ENCODE measurements at places on chromosomes 2 and 18. TPM values are rescaled to one million over a fixed set of nuclear protein-coding genes. Genes with fewer than 3 reads are reported as not detected.
A peak's percentile ranks its signal among the peaks of the same experiment; 100 is the strongest.

DNA sequence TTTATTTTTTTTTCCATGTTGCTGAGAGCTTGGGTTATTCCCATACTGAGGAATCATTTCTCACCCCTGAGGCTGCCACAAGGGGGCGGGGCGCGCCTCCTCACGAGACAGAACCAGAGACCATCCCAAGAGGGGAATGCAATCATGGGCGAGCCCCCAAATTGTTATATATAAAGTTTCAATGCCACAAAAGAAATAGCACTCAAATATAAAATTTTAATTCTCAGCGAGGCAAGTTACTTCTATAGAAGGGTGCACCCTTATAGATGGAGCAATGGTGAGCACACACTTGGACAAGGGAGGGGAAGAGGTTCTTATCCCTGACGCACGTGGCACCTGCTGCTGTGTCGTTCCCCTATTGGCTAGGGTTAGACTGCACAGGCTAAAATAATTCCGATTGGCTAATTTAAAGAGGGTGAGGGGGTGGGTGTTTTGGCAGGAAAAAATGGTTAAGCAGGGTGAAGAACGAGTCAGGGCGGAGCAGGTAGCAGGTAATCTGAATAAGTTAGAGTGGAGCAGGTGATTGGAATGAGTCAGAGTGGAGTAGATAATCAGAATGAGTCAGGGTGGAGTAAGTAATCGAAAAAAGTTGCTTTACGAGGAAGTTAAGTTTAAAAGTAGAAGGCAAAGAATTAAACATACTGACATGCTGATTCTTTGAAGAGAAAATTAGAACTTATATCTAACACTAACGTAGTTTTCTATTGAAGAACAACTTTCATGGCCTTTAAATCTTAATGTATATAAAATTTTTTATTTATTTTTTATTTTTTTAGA lies 177.5 kb downstream of the MTCL1 start:
- no peaks in the 10 kb centered on the region for H3K27me3 ChIP-seq
- H3K27ac ChIP-seq = no peak overlapping the region

GRCh38 chr18:48116873-48117630 lies 186.6 kb upstream of the SMAD2 start:
- H3K36me3 ChIP-seq = no peaks in the 10 kb centered on the region
- DNase-seq = no peak
- H3K4me1 ChIP-seq = no peaks in the 10 kb centered on the region
- no peaks in the 10 kb centered on the region for H3K27me3 ChIP-seq
- H3K27ac ChIP-seq = no peak overlapping the region

GRCh38 chr2:46434851-46435273 lies 44.5 kb upstream of the TMEM247 start:
- no peak overlapping the region for H3K4me3 ChIP-seq
- no peaks in the 10 kb centered on the region for H3K4me1 ChIP-seq
- no peak overlapping the region for H3K27ac ChIP-seq
- H3K36me3 ChIP-seq = no peaks in the 10 kb centered on the region

DNA sequence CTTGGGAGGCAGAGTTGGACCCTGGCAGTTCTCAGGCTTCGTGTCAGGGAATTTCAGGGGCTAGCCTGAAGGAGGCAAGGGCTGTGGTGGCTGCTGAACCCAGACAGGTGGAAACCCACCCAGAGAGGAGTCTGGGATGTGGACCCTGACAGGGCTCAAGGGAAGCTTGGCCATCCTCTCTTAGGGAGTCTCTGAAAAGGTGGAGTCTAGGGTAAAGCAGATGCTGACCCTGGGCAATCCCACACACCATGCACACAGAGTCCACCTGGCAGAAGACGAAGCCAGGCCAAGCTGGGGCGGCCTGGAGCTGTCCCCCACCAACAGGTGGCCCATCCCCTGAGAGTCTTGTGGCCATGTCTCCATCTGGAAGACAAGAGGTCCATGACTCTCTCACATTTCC lies 41.2 kb upstream of the TEX51 start:
- no peaks in the 10 kb centered on the region for H3K36me3 ChIP-seq
- no peak for DNase-seq
- H3K27ac ChIP-seq = no peak overlapping the region
- no peaks in the 10 kb centered on the region for H3K4me1 ChIP-seq
- no peak overlapping the region for H3K4me3 ChIP-seq

DNA sequence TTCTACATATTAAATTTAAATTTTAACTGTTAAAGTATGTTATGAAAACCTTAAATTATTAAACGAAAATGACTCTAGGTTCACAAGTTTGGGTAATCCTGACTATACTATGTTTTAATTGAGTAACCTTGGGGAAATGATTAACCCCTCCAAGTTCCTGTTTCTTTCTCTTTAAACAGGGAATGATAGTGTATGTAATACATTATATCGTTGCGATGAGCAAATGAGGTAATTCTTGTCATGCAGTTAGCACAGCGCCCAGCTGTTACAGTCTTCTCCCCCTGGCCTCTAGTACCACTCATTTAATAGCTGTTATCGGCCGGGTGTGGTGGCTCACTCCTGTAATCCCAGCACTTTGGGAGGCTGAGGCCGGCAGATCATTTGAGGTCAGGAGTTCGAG lies 80.4 kb downstream of the MTA3 start:
- no peak for DNase-seq
- no peak overlapping the region for H3K4me3 ChIP-seq
- no peaks in the 10 kb centered on the region for H3K27me3 ChIP-seq
- peaks cover 31% of the 10 kb centered on the region for H3K4me1 ChIP-seq
- peak overlapping the region; percentile 40 for H3K27ac ChIP-seq

- H3K36me3 ChIP-seq = no peaks in the 10 kb centered on the region
- H3K4me1 ChIP-seq = no peaks in the 10 kb centered on the region
- DNase-seq = peak; percentile 56
- no peak overlapping the region for H3K27ac ChIP-seq
Observed at GRCh38 chr2:192749611-192750200, 555.0 kb upstream of the TMEFF2 start.

- no peaks in the 10 kb centered on the region for H3K36me3 ChIP-seq
- no peak overlapping the region for H3K27ac ChIP-seq
- no peaks in the 10 kb centered on the region for H3K27me3 ChIP-seq
- H3K4me3 ChIP-seq = no peak overlapping the region
- DNase-seq = no peak
Observed at GRCh38 chr2:151097128-151097527, 164.5 kb downstream of the RBM43 start.

GRCh38 chr2:98730707-98731040 lies 258 bp downstream of the MGAT4A start:
- H3K27me3 ChIP-seq = peaks cover 56% of the 10 kb centered on the region
- H3K36me3 ChIP-seq = no peaks in the 10 kb centered on the region
- H3K4me3 ChIP-seq = peak overlapping the region; percentile 68
- peaks cover 14% of the 10 kb centered on the region for H3K4me1 ChIP-seq

GRCh38 chr2:22628906-22629305 lies 756.1 kb upstream of the KLHL29 start:
- H3K27me3 ChIP-seq = no peaks in the 10 kb centered on the region
- H3K4me3 ChIP-seq = no peak overlapping the region
- H3K4me1 ChIP-seq = no peaks in the 10 kb centered on the region
- no peak for DNase-seq
- no peaks in the 10 kb centered on the region for H3K36me3 ChIP-seq

Gene SERPINB2
- not detected for total RNA-seq

DNA sequence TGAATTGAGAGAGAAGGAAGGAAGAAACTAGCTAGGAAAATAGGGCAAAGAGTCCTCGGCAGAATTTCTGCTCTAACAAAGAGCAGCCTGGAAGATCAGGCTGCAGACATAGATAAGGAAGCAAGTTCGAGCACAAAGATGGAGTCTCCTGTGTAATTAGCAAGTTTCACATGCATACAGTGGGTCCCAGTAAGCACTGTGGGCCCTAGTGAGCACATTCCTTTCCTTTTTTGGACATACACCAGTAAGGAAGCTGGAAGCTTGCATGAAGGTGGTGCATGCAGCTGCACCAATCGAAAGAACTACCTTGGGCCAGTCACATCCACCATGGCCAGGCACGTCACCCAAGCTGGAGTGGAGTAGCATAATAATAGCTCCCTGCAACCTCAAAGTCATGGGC lies 109.7 kb downstream of the NOL4 start:
- H3K4me3 ChIP-seq = no peak overlapping the region
- peak; percentile 4 for DNase-seq
- no peak overlapping the region for H3K27ac ChIP-seq
- 0 out of 2 replicates have a peak, but pooled peaks cover 5% of the 10 kb centered on the region for H3K4me1 ChIP-seq
- H3K27me3 ChIP-seq = peaks cover 38% of the 10 kb centered on the region

Gene SANBR
- 10.8 TPM for total RNA-seq

- no peaks in the 10 kb centered on the region for H3K36me3 ChIP-seq
- no peak overlapping the region for H3K4me3 ChIP-seq
- no peak overlapping the region for H3K27ac ChIP-seq
- no peaks in the 10 kb centered on the region for H3K4me1 ChIP-seq
Observed at GRCh38 chr18:56390626-56391025, 247.8 kb downstream of the TXNL1 start.

Gene KIAA2012
- total RNA-seq = 0.03 TPM

Gene MLPH
- 16.5 TPM for total RNA-seq

Gene RESP18
- not detected for total RNA-seq

- no peaks in the 10 kb centered on the region for H3K4me1 ChIP-seq
- DNase-seq = no peak
- H3K36me3 ChIP-seq = no peaks in the 10 kb centered on the region
- H3K27me3 ChIP-seq = no peaks in the 10 kb centered on the region
- no peak overlapping the region for H3K4me3 ChIP-seq
- H3K27ac ChIP-seq = no peak overlapping the region
Observed at GRCh38 chr2:172373076-172373475, 54.3 kb upstream of the ITGA6 start.

Gene WNT10A
- not detected for total RNA-seq

DNA sequence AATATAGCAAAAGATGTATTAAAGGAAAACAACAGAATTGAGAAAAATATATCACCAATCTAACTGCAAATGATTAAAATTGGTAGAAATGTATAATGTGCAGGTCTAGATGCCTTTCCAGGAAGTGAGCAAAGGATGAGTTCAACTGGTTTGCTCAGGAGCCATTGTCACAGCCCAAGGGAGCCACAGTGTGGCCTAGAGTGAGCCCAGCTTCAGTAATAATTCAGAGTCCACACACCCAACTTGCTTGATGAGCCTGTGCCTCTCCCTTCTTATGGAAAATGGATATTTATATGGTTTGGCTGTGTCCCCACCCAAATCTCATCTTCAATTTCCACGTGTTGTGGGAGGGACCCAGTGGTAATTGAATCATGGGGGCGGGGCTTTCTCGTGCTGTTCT lies 92.2 kb upstream of the ASAP2 start:
- no peaks in the 10 kb centered on the region for H3K4me1 ChIP-seq
- DNase-seq = no peak
- H3K36me3 ChIP-seq = no peaks in the 10 kb centered on the region
- no peaks in the 10 kb centered on the region for H3K27me3 ChIP-seq

GRCh38 chr2:86809481-86810121 lies 18.9 kb upstream of the CD8A start:
- no peaks in the 10 kb centered on the region for H3K36me3 ChIP-seq
- H3K4me3 ChIP-seq = no peak overlapping the region
- peaks cover 36% of the 10 kb centered on the region for H3K27me3 ChIP-seq
- no peak overlapping the region for H3K27ac ChIP-seq
- peaks cover 7% of the 10 kb centered on the region for H3K4me1 ChIP-seq

DNA sequence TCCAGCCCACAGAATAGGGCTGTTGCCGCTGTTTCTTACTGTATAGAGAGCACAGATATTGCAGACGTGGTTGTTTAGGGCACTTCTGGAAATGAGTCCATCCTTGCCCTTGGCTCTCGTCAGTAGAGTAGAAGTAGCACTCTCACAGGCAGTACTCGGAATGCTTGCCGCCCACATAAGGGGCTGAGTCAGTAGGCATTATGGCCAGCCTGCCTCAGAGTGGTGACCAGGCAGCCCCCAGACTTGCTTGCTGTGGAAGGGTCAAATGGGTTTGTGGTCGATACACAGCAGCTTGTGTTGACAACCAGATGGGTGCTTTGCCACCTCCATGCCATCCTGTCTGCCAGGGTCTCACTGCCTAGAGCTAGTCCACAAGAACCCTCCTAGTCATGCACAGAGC lies 38.7 kb downstream of the PLEKHB2 start:
- H3K4me1 ChIP-seq = no peaks in the 10 kb centered on the region
- H3K27me3 ChIP-seq = no peaks in the 10 kb centered on the region
- H3K4me3 ChIP-seq = no peak overlapping the region

Gene PROKR1
- total RNA-seq = 5.2 TPM

Gene PDE11A
- 1.7 TPM for total RNA-seq

Gene GPAT2
- 2.2 TPM for total RNA-seq

Gene NGEF
- 5.4 TPM for total RNA-seq

Gene SNED1
- 1.1 TPM for total RNA-seq

- no peak overlapping the region for H3K27ac ChIP-seq
- peaks cover 6% of the 10 kb centered on the region for H3K27me3 ChIP-seq
- H3K36me3 ChIP-seq = no peaks in the 10 kb centered on the region
- DNase-seq = no peak
- peaks cover 11% of the 10 kb centered on the region for H3K4me1 ChIP-seq
Observed at GRCh38 chr18:59380706-59381105, 21.6 kb upstream of the LMAN1 start.

DNA sequence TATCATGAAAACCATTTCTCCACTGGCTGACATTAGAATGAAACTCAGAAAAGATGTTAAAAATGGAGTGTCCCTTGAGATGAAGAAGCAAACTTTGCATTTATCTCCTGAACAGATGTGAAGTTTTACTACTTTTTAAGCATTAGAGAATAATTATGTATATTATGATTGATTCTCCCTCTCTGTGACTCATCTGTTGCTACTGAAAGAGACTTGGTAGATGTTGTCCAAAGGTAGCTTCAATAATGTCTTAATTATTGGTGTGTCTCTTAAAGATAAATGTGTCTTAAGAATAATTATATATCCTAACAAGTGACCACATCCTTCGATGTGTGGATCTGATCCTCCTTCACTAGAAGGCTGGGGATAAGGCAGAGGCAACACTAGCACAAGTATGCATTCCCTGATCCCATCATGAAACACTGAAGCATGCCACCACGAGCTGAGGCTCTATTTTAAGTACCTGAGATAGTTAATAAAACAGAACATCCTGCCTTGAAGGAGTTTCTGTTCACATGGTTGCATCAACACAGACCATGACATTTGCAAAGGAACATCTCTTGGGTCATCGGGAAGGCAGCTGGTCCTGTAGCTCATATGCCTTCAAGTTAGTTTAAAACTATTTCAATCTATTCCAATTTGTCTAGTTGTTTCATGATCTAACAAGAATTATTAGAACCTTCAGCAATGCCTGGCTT lies 15.5 kb downstream of the RND3 start:
- peaks cover 61% of the 10 kb centered on the region for H3K36me3 ChIP-seq
- H3K4me3 ChIP-seq = no peak overlapping the region
- H3K4me1 ChIP-seq = peaks cover 2% of the 10 kb centered on the region
- no peak for DNase-seq
- no peaks in the 10 kb centered on the region for H3K27me3 ChIP-seq

GRCh38 chr18:6837904-6838303 lies 108.4 kb downstream of the ARHGAP28 start:
- DNase-seq = no peak
- H3K4me1 ChIP-seq = peaks cover 12% of the 10 kb centered on the region
- H3K27ac ChIP-seq = no peak overlapping the region
- no peaks in the 10 kb centered on the region for H3K27me3 ChIP-seq
- H3K36me3 ChIP-seq = no peaks in the 10 kb centered on the region

- H3K27me3 ChIP-seq = no peaks in the 10 kb centered on the region
- no peak overlapping the region for H3K27ac ChIP-seq
- H3K4me3 ChIP-seq = no peak overlapping the region
- H3K36me3 ChIP-seq = no peaks in the 10 kb centered on the region
Observed at GRCh38 chr18:29465526-29465925, 1288.6 kb upstream of the CDH2 start.

Measured in GM23338 (cell line).